Heart left ventricle (tissue), 16 donors: ENCODE measurements at places on chromosomes 6 and 20.

GRCh38 chr6:16767765-16768476, 6.7 kb upstream of the ATXN1 start:
- DNase-seq = no peak

GRCh38 chr6:80449726-80450125, 343.3 kb downstream of the BCKDHB start:
- DNase-seq = no peak

DNA sequence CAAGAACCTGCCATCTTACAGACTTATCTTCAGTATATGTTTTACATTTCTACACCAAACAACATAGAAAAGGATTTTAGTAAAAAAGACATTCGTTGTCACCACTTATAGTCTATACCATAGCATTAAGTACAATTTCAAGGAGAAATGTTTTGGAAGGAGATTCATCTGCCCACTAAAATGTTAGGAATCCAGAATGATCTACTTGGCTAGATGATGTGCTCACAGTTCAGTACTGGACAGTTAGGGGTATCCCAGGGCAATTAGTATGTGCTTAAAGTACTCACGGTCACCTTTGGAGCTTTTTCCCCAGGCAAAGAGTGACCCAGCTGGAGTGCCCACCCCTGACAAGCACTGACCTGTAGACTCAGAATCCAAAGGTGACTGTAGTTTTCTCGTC, 222.9 kb downstream of the SLC24A3 start:
- no peak for DNase-seq

- no peak for DNase-seq
Measured at GRCh38 chr20:24337069-24337468, 132.4 kb upstream of the SYNDIG1 start.

- DNase-seq = no peak
Measured at GRCh38 chr6:131208787-131209186, 73.5 kb downstream of the AKAP7 start.

- DNase-seq = no peak
Measured at GRCh38 chr20:9989066-9989724, 45.6 kb upstream of the ANKEF1 start.

DNA sequence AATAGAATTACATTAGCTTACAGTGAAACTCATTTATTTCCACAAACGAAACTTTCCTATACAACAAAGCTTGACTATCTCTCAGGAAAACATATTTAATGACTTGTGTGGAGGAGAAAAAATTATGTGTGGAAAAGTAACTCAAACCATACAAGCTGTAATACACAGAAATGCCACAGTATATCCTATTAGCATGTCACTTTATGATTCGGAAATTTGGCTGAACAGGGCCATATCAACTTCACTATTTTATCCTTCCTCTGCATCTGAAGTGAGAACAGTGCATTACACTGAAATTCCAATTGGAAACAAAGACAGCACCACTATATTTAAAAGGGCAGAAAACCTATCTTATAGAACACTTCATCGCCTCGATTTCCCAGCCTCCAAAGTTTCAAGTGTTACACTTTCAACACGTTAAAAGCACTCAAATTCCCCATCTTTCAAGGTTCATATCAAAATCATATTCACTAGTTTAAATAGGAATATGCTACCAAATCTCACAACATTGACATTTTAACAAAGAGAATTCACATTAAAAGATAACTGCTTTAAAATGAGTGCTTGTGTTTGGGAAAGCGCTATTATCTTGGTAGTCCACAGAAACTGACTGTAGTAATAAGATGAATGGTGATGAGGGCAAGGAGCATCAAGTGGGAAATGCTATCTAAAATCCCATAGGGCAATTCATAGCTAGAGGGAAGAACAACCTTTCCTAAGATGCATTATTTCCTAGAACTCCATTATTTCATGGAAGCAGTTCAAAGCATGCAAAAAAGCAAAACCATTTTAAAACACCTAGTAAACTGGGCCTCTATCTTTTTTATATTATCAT, 1.8 kb downstream of the REV3L start:
- DNase-seq = no peak

DNA sequence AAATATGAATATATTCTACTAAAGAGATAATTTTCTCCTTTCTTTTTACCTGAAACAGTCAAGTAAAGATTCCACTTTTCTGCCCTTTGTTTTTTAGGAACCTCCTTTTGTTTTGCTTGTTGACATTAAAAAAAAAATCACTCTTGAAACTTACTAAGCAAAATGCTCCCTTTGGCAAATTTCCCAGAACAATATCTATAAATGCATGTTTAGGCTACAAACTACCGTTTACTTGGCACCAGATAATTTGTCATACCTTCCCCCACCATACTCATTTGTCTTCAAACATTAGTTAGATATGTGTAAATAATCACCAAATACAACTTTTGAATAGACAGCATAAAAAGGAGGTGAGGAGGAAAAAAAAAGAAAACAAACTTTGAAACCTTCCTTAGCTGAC, 604.7 kb downstream of the RFPL4B start:
- no peak for DNase-seq

GRCh38 chr6:18216411-18216810, 47.9 kb downstream of the DEK start:
- no peak for DNase-seq

DNA sequence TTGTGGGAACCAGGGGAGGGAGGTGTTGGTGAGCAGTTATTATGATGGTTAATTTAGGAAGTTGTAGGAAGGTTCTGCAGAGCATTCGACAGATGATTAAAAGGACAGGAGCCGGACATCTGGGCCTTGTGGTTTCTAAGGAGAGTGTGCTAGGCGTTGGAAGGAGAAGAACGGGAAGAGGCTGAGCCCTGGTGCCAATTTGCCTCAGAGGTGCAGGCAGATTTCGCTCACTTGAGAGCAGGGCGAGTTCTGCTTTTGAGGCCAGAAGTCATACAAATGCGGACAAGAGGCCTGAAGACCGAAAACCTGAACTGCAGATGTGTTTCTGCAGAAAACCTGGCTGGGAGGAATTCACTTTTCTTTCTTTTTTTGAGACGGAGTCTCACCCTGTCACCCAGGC, 30.5 kb upstream of the RPS6KA2 start:
- no peak for DNase-seq

DNA sequence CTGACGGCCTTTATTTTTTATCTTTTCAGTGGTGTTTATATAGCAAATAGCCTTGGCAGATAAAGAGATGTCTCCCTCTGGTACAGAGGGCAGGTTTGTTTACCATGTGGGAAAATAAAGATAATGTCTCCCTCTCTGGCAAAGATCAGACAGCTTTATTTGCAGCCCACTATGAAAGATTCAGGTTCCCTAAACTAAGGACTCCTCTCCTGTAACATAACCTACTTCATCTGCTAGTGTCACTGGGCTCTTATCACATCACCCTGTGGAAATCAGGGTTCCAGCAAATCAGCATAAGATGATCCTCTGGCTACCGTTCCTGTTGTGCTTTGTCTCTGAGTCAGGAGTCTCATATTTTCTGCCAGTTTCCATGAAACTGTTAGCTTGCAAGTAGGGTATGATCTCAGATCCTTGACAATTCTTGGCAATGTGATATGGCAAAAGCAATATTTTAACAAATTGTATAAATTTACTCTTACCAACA, 3.1 kb downstream of the FBXL4 start:
- DNase-seq = no peak

DNA sequence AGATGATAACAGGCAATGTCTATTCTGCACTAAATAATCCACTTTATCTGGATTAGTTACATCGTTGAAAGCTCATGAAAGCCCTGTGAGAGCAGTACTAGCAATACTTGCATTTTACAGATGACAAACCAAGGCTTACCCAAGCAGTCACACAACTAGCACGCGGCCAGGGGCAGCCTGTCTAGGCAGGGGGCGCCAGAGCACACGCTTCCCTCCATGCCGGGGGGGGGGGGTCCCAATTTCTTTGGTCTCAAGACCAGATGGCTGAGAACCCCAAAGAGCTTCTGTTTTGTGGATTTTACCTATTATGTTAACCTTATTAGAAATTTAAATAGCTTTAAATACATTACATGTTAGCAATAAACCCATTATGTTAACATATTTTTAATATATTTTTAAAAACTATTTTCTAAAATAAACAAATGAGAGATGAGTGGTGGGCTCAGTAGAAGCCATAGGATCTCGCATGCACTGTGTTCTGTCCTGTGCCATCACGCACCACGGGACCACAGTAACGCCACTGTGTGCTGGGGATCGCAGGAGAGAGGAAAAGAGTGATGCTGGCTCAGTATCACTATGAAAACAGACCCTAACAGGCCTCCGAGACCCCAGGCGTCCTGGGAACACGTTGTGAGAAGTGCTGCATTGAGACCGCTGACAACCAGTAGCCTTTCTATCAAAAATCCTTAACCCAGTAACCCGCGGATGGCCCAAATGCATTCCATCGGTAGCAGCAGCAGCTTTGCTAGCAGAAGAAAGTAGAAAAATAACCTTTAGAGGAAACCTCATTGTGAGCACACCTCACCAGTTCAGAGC, 5.3 kb upstream of the PRR18 start:
- no peak for DNase-seq

DNA sequence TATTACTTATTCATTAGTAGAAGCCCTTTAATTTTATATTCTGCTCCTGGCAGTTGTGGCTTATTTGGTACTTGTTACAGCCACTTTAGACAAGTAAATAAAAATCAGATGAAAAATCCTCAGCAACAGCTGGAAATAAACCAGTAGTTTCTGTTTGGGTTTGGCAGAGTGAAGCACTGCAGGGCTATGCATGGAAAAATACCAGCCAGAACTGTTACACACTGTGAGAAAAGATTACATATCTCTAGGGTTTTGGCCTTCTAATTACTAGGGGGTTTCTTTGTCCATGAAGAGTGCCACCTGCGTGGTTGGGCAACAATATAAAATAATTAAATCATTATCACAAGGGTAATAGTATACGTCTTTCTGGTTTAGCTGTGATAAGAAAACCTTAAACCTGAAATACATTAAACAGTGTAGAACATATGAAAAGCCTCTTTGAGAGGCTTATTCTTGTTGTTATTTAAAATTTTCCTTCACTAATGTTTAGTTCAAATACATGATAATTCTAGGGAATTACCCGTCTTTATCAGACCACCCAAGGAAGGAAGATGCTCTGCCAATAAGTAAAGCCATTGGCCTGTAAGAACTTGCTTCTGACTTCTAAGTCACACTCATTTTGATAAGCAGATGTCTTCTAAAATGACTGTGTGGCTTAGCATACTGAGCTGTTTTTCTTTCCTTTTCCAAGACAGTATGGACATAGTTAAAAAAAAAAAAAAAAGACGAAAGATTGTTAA, 320.0 kb upstream of the FLRT3 start:
- DNase-seq = no peak

- DNase-seq = no peak
Measured at GRCh38 chr6:52590152-52590891, 13.5 kb upstream of the TRAM2 start.

DNA sequence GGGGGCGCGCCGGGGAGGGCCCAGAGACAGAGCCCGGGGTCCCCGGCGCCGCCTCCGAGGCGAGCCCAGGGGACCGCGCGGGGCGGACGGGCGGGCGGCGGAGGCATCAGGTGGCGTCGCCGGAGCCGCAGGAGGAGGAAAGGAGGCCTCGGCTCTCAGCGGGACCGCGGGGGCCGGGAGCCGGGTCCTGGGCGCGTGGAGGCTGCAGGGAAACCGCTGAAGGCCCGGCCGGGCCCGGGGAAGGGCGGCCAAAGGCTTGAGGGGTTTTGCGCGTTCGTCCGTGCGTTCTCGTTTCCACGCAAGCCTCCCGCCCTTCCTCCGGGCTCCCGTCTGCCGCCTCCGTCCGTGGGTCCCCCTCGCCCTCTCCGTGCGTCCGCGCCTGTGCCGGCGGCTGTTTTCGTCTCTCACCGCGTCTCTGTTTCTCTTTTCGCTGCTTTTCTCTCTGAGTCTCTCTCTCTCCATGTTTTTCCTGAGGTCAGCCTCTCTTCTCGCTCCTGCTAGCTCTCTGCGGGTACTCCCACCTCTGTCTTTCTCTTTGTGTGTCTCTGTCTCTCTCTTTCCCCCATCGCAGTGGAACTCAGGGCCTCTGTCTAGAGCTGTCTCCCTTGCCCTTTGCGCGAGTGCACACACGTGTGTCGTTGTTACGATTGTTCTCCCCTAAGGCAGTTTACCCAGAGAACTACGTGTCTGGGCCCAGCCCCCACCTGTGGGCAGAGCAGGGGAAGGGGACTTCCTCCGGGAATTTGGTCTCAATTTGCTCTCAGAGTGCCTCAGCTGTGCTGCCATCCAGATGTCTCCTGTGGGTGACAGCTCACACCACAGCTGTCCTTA, 2.1 kb downstream of the IRF4 start:
- DNase-seq = no peak

GRCh38 chr6:138227316-138227781, 9.1 kb upstream of the PBOV1 start:
- no peak for DNase-seq

DNA sequence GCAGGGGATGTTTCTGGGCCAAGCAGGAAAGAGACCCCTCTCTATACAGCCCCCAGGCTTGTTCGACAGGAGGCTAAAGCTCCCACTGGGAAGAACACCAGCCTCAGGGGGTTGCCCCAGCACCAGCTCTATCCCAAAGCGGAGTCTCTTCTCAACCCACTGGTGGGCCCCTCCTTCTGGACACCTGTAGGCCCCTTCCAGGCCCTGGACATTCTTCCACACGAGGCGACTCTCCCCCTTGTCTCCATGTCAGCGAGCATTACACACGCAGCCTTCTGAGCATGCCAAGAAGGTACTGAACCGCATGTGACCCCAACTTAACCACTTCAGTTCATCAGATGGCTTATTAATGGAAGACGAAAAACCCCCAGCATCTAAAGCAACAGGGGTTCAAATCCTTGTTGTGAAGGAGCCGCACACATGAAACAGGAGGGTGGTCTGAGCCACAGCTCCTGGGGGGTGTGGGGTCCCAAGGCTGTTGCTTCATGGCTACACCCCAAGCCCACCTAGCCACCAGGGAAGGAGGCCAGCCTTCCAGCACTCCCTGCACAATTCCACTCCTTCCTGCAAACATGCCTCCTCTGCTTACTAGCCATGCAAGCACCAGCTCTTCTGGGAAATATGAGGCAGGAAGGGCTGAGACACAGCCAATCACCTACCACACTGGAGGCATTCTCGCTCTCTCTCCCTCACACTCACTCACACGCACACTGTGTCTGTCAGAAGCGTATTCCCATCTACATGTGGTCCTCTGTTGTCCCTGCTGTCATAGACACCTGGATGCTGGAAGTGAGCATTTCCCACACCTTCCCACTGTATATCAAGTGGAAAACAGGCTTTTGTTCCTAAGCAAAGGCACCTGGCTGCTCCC, 104.5 kb downstream of the NOL4L start:
- DNase-seq = no peak

- DNase-seq = no peak
Measured at GRCh38 chr6:154960854-154961530, 34.1 kb upstream of the TIAM2 start.

GRCh38 chr20:4766631-4767030, 44.9 kb downstream of the PRND start:
- DNase-seq = no peak

GRCh38 chr20:31829731-31830130, 10.6 kb downstream of the MYLK2 start:
- no peak for DNase-seq

DNA sequence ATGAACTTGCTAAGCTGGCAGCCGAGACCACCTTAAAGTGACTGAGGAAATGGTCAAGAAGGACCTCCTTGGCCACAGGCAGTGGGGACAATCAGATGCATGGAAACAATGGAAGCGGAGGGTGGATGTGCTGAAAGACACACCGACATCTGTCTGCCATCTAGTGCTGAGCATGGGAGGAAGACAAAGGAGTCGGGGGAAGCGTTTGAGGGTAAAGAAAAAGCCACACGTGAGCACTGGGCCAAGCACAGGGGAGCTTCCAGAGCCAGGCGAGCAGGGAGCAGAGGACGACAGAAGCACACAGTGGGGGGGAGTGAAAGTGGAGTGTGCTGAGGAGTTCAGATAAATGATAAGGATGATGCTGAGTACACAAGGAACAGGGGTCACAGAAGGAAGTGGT, 367.8 kb downstream of the ZFAND3 start:
- DNase-seq = no peak
